ENCODE measurements at places on chromosomes 3 and 15.

GRCh38 chr15:71043373-71043772 lies 71.9 kb upstream of the THSD4 start:
- no peak for DNase-seq

DNA sequence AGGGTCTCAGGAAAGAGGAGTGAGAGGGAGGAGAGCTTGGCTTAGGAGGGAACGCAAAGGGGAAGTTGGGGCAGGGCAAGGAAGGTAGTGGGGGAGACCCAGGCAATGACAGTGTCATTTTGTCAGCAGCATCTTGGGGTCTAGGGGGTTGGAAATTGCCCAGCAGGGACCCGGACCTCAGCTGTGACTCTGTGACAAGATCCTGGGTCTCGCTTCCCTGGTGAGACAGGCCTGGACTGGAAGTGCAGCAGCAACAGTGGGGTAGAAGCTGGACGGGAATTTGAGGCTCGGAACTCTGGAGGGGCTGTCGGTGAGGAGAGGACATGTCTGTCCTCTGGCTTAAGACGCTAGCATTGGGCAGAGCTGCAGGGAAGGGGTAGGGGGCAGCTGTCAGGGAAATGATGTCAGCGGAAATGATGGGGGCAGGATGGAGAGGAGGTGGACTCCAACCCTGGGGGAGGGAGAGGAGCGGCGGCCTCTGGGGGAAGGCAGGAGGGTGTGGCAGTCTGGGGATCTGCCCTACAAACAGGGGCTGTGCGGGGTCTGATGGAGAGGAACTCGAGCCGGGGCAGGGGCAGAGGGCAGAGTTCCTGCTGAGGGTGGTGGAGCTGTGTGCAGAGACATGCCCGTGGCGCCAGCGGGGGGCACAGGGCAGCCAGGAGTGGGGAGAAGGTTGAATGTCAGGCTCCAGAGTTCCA lies 12.3 kb downstream of the ANPEP start:
- no peak for DNase-seq

GRCh38 chr3:98596541-98597500 lies 3.4 kb upstream of the CPOX start:
- no peak for DNase-seq

DNA sequence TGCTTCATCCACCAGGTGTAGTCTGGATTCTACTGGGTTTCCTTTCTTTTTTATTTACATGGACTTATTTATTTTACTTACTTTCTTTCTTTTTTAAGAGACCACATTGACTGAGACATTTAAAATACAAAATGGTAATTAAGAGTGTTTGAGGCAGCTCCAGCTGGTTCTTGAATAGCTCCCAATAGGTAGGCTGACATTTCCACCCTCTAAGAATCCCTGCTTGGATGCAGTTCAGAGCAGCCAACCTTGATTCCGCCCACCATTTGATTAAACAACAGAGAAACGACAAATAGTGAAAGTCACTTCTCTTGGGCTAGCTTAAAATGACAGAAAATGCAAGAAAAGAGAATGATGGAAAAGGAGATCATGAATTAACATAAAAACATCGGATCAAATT lies 270.5 kb downstream of the TUSC7 start:
- no peak for DNase-seq

DNA sequence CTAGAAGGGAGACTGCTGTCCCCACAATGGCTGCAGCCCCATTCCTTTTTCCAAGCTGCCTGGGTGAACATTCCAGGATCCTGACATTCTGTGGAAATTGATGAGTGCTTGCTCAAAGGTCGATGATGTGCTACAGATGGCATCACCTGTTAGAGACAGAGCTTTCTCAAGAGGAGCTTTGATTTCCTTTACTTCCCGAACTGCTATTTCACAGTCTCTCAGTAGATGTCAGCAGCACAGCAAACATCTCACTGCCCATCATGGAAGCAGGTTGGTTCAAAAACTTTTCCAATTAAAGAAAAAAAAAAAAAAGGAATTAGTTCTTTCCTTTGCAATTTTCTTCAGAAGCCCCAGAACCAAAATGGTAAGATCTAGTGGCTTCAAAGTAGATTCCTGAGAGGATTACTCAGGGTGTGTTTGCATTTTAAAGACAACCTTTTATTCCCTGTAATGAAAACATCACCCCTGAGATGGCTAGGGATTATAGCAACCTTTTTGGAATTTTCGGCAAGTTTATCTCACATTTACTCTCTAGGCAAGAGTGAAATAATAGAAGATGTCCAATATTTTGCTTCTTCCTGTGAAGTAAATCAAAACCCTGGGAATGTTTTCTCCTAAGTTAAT lies 44.8 kb downstream of the POLR2M start:
- no peak for DNase-seq

DNA sequence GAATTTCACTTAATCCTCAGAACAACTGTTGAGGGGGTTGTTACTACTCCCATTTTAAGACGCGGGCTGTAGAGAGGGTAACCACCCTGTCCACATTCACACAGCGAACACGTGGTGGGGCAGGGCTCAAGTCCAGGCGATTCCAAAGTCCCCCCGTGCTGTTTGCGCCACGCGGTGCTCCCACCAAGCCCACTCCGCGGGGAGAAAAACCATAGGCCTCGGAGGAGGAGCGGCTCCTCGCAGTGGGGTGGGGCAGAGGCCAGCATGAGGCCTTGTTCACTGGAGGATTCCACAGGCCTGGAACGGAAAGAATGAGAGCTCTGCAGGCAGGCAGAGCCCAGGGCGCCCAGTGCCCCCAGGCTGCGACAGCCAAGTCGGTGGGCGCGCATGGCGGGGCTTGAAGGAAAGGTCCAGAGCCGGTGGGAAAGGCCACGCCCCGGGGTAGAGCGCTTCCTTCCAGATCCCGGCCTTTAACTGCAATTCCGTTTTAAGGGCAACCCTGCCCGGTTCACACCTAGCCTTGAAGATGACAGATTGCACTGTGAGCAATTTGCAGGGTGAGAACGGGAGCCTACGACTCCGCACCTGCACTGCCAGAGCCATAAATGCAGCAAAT lies 161.8 kb upstream of the TBL1XR1 start:
- no peak for DNase-seq

GRCh38 chr3:60645801-60646200 lies 605.5 kb downstream of the FHIT start:
- no peak for DNase-seq

DNA sequence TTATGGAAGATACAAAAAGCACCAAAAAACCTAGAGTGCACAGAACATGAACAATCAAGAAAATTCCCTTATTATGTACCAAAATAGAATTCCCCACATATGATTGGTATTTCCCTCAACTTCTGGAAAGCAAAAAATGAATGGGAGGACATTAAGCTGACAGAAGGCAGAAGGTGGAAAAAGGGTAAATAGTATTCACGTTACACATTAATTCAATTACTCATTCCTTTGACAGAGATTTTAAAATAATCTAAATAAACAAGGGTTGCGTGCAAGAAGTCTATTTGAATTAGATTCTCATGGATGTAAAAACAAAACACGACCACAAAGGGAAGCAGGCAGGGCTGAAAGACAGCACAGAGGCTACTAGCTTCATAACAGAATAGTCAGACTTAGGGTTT lies 260.5 kb upstream of the ZPLD1 start:
- no peak for DNase-seq

GRCh38 chr15:33309602-33310276 lies 1.0 kb upstream of the RYR3 start:
- DNase-seq: no peak

DNA sequence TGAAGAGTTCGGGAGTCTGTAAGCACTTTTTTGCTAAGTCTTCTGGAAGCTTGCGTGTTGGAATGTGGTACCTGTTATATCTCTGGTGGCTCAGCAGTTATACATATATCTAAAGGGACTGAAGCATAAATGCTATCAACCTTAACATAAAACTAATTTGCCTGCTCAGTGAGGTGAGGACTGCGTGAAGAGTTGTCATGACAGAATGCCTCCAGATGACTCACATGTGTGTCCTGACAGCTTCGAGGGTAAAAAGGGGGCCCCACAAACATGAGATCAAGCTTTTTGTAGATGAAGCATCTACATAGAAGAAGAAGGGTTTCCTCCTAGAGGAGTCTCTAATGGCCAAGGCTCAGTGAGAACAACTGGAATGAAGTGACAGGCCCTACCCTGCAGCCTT lies 88.8 kb upstream of the C3orf80 start:
- no peak for DNase-seq

DNA sequence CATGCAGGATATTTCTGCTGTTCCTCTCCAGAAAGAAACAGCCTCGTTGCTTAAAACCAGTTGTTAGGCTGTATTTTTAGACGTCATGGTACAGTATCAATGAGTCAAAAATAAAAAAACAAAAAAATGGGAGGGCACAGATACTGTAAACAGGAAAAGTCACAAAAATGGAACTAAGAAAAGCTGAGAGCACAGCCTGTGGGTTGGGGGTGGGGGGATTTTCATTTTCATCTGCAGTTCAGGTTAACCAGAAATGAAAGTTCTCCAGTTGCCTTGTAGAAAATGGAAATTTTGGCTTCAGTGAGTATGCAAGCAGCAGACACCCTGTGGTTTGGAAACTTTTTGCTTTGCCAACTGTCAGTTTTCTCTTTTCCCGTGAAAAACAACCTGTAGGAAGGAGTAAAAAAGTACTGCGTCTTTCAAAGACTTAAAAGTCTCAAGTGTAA lies 59.0 kb downstream of the FRMD4B start:
- DNase-seq: no peak

GRCh38 chr3:30964612-30965011 lies 70.2 kb upstream of the GADL1 start:
- DNase-seq: no peak

DNA sequence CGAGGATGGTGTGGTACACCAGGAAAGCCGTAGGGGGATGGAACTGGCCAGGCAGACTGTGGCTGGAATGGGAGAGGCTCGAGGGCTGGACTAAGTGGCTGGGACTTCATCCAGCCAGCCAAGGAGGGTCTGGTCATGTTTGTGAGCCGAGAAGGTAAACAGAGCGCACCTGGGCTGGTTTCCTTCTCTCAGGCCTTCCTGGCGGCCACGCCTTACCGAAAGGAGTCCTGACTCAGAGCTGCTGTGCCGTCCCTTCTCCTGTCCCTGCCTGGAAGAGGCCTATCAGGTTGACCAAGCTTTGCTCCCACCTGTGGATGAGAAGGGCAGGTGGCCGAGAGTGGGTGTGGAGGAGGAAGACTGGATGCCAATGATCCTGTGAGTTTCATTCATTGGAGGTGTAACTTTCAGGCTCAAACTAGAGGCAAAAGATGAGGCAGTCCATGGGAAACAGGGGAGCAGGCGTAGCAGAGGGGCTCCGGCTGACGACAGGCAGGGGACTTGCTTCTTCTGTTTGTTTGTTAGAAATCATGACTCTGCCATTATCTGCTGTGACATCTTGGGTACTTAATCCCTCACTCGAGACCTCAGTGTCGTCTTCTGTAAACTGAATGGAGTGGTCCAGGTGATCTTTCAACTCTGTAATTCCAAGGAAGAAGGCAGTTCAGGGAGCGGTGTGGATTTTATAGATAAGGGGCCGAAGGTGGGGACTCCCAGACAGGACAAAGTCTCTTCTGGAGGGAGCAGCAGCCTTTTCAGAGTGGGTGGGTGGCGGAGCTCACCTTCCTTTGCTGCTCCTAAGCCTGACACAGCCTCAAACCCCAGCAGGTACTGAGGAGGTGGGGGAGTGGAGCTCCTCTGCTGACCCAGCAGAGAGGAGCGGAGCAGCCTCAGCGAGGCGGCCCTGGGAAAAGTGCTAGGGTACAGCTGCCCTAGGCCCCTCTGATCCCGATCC lies 71.8 kb upstream of the GATM start:
- no peak for DNase-seq

GRCh38 chr3:63972987-63973386 lies 50.3 kb downstream of the PSMD6 start:
- no peak for DNase-seq

- no peak for DNase-seq
Measured at GRCh38 chr15:75126864-75127580, 74.7 kb upstream of the C15orf39 start.

GRCh38 chr3:77134769-77135168 lies 94.9 kb downstream of the ROBO2 start:
- DNase-seq: no peak

- no peak for DNase-seq
Measured at GRCh38 chr3:65443739-65444446, 594.8 kb downstream of the MAGI1 start.
